ENCODE measurements at places on chromosomes 6 and 20.

GRCh38 chr20:58945965-58946631 is 35.0 kb upstream of the NELFCD start:
- no peak for DNase-seq

GRCh38 chr6:91476000-91476399 is 889.1 kb upstream of the MAP3K7 start:
- no peak for DNase-seq

GRCh38 chr20:10777710-10778109 is 103.9 kb upstream of the JAG1 start:
- no peak for DNase-seq

DNA sequence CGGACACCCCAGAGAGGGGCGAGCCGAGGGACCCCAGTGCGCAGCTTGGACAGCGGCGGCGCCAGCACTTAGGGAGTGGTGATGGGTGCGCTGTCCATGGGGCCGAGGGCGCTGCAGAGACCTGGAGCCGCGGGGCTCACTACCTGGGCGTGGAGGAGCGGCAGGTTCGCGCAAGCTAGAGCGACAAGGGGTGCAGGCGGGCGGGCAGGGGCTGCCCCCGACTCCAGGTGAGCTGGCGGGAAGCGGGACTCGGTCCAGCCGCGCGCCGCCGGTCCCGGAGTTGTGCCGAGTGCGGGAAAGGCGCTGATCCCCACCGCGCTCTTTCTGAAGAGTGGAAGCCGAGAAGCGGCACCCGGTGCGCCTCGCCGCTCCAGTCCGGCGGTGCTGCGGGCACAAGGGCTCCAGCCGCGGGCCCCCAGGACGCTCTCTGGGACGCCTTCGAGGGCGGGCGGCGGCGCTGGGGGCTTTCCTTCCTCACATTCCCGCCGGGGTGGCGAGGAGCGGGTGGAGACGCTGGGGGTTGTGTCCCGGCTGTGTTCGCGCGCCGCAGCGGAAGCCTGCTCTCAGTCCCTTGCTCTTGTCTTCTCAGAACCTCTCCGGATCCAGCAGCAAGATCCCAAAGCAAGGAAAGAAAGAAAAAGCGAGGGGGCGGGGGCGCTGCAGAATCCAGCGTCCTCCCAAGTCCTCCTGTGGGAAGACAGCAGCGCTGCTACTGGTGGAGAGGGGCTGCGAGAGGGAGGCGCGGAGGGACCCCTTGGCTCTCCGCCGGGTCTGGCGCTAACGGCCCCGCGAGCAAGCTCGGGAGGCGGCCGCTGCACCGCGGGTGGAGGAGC is at the start of gene B3GAT2:
Gene B3GAT2, minus strand, starts transcription at position 610 of the 833 bp plus-strand sequence. CDS start 631 bp downstream, outside the sequence.
- DNase-seq = peak; percentile 64

DNA sequence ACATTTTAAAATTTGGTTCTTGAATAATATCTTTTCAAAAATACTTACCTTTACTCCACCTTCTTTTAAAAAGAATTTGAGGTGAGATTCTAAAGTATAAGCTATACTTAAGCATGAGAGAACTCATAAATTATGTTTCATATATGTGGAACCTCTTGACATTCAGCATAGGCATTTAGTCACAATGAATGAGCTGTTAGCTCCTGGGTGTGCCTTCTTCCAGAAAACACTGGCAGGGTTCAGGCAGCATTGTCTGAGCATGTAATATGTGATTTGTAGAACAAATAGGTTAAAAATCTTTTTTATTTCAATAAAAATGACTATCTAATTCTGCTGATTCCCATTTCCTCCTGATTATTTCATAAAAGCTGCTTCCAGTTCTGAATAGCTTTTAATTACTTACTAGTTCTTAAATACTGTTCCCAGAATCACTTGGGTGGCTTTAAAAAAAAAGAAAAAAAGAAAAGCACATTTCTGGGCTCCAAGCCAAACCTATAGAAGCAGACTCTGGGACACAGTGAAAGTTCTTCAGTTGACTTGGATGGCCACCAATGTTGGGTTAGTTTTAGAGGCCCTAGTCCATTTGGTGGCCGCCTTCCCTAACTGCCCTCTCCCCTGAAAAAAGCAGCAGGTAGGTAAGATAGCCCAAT is 20.2 kb downstream of the RNF8 start:
- DNase-seq = no peak

- DNase-seq = no peak
Observed at GRCh38 chr20:61951695-61952533, 113.8 kb downstream of the TAF4 start.

- no peak for DNase-seq
Observed at GRCh38 chr20:23167431-23167830, 81.3 kb upstream of the CD93 start.

- DNase-seq = no peak
Observed at GRCh38 chr6:30074331-30075093, 1.1 kb downstream of the RNF39 start.

DNA sequence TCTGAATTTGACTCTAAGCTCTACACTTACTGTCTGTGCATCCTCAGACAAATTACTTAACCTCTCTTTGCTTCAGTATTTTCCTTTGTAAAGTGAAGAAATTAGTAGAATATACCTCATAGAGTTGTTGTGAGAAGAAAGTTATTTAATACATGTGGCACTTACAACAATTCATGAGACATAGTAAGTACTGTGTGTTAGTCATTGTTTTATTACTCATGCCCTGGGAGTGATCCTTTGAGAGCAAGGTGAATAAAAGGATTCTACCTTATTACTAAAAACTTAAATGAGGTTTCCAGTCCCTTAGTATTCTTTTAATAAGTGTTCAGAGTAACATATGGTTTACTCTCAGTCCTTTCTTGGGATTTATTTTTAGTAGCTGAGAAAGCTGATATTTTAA is 233.6 kb upstream of the MAP3K7 start:
- DNase-seq = no peak

GRCh38 chr6:131451321-131452144 is 121.5 kb upstream of the ARG1 start:
- no peak for DNase-seq

DNA sequence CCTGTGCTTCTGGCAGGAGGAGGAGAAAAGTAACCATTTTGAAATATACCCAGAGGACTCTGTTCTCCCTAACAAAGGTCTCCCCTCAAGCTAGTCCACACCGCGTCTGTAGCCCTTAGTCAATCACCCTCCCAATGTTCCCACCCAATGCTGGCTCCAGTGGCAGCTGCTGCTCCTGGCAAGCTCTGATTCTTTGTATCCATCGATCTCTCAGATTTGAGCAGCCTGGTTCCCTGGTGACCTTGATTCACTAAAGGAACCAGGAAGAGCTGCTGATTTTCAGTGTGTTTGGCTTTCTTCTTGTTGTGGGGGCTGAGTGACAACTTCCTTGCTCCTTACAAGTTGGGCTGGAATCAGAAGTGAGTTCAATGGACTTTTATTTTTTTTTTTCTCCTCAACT is 68.5 kb downstream of the FOXC1 start:
- DNase-seq = no peak

DNA sequence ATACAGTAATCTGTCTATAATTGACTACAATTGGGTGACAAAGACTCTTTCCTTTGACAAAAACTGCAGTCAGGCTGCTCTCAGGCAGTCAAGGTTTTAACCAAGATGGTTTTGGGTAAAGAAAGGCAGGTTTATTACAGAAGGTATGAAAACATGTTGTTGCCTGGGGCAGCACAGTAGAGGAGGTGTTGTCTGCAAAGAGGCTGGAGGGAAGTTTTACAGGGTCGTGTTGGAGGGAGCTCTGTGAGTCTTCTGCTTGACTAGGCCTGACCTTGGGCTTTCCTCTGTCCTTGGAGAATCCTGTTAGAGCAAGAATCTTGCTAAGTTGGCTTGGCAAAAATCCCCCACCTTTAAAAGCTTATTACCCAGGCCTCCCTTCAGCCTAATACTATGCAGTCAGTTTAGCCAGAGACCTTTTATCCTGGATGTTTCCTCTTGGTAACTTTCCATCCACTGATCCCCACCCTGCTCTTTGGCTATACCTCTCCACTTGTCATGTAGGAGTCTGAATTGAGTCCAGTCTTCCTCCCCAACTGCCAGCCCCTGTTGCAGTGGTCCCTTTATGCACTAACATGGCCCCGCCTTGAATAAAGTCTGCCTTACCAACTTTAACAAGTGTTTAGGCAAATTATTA is 143.0 kb upstream of the SLC22A16 start:
- DNase-seq = no peak

DNA sequence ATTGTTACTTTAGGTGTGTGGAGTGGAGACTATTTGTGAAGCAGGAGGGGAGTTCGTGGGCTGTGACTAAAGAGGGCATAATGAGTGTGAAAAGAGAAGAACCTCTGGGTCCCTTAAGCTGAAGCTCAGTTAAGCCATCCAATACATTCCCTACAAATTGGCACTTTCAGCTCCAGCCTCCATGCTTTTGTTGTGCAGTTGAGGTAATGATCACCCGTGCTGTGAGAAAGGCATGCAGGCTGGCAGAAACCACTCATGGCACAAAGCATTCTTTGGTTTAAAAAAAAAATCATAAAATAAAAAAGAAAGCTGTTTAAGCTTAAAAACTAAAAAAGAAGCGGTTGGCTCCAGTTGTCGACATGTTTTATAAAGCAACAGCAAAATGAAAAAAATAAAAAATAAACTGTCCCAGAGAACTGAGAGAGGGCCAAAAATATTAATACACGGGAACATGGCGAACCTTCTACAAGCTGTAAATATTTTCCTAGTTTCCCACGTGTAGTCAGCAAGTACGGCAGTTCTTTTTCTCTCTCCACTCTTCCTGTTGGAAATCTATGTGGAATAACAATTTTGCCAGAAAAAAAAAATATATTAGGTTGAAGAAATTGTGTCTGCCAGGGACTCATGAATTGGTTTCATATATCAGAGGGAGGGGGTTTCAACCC is 82.2 kb downstream of the ANKRD60 start:
- no peak for DNase-seq

DNA sequence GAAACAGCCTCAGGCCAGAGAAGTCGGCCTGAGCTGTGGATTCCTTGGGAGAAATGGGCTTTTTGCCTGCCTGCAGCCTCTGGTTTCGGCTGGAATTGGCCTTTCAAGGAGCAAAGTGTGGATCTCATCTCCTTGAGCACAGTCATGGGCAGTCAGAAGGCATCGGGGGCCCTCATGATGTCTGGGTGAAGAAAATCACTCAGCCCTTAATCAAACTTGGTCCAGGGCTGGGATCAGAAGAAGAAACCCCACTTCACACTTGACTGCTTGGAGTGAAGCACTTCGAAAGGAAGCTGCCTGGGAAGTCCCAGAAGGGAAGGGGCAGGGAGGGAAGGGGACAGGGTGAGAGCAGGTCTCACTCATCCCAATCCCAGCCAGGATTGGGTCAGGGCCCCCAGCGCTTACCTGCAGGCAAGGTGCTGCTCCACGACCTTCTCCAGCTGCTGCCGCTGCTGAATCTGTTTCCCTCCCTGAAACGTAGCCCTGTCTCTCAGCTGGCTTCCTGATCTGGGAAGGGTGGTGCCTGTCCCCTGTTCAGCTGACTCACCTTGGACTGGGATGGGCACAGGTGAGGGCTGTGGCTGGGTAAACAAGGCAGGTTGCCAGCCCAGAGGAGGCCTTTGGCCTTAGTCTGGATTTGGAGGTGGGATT is at the start of gene SDCBP2:
Gene SDCBP2, minus strand, starts transcription at position 460 of the 651 bp plus-strand sequence. CDS start 8,723 bp downstream, outside the sequence.
- DNase-seq = peak; percentile 52
